Hepatic stellate cell (primary cell): ENCODE measurements at places on chromosomes 12 and 14.
A peak's percentile ranks its signal among the peaks of the same experiment; 100 is the strongest.

DNA sequence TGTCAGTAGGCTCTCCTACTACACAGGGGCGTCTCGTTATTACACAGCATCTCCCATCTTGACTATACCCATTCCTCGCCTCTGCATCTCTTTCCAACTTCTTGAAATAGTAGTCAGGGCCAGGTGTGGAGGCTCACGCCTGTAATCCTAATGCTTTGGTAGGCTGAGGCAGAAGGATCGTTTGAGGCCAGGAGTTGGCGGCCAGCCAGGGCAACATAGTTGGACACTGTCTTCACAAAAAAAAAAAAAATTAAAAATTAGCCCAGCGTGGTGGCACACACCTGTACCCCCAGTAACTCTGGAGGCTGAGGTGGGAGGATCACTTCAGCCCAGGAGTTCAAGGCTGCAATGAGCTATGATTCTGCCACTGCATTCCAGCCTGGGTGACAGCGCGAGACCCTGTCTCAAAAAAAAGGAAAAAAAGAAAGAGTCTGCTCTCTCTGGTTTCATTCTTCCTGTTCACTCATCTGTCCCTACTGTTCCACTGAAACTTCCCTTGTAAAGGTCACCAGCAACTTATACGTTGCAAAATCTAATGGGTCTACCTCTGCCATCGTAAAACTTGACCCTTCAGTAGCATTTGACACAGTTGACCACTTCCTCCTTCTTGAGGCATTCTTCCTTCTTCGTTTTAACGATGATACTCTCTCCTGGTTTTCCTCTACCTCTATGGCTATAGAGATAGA, 41.0 kb upstream of the PTGR2 start:
- no peak for DNase-seq

- DNase-seq = no peak
These were observed 36.5 kb downstream of the ZC3H14 start for GRCh38 chr14:88599326-88599725.

DNA sequence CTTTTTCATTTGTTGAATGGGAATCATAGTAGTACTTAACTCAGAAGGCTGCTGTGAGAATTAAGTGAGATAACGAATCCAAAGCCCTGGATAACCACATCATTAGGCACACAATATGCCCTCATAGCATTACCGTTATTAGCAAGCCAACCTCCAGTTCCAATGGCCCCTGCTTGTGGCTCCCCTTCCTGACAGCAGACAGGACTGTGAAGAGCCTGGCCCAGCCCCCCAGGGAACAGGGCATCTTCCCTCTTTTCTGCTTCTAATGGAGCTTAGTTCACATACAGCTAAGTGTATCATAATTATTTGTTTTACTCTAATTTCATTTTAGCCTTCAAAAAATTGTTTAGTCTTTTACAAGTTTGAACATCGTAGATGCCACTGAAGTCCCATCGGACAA, 39.7 kb downstream of the DHRS2 start:
- DNase-seq = no peak

DNA sequence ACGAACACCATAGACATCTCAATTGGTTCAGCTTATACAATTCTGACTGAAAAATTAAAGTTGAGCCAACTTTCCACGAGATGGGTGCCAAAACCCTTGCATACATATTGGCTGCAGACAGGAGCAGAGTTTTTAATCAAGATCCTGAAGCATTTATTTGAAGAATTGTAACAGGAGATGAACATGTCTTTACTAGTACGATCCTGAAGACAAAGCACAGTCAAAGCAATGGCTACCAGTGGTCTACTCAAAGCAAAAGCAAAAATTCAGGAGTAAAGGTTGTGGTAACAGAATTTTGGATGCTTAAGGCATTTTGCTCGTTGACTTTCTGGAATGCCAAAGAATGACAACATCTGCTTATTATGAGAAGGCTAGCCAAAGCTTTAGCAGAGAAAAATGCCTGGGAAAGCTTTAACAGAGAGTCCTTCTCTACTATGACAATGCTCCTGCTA, 20.7 kb downstream of the ZDHHC17 start:
- DNase-seq = peak; percentile 19

DNA sequence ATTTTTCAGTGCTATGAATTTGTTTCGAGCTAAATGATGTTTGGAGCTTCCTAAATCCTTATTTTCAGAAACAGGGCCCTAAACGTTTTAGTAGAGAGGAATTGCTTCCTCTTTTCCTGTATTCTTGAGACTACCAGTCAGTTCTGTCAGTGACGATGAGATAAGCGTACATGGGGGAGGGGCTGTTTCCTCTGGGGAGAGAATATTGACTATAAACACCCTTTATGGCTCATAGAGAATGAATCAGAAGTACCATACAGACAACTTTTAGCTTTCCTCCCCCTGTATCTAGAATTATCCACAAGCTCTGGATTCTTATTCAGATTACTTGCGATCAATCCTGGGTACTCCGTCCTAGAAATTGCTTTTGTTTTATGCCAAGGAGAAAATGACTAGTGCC, 5.1 kb downstream of the TBK1 start:
- no peak for DNase-seq

GRCh38 chr14:37145395-37145794, 27.0 kb downstream of the SLC25A21 start:
- DNase-seq = no peak

DNA sequence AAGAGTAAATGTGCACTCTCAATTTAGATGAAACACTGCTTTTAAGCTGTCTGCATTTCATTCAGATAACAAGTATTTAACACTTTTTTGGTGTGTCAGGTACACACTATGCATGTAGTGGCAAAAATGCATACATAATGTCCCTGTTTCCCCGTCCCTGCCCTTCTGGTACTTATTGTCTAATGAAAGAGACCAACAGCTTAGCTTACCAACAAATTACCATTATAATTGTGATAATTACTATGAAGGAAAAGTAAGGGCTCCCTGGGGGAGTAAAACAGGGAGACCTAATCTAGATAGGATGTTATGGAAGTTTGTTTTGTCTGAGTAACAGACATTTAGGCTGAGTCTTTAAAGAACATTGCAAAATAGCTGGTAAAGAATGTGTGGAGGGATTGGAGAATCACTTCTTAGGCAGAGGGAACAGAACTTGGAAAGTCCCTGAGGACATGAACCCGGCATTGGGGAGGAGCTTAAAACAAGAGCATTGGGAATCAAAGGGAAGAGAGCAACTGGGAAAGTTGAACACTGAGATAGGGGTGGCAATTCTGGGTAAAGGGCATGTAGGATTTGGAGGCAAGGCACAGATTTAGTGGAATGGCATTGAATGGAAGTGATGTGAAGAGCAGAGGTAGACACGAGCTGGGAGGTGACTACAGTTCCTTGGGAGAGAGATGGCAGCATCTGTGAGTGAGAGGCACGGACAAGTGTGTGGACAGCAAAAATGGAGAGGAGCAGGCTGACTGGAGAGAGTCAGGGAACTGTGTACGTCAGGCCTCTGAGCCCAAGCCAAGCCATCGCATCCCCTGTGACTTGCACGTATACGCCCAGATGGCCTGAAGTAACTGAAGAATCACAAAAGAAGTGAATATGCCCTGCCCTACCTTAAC, 181.6 kb downstream of the GRIP1 start:
- no peak for DNase-seq

GRCh38 chr12:105444653-105445102, 114.2 kb downstream of the C12orf75 start:
- no peak for DNase-seq

GRCh38 chr12:2297658-2298057, 244.9 kb downstream of the CACNA1C start:
- DNase-seq = no peak

DNA sequence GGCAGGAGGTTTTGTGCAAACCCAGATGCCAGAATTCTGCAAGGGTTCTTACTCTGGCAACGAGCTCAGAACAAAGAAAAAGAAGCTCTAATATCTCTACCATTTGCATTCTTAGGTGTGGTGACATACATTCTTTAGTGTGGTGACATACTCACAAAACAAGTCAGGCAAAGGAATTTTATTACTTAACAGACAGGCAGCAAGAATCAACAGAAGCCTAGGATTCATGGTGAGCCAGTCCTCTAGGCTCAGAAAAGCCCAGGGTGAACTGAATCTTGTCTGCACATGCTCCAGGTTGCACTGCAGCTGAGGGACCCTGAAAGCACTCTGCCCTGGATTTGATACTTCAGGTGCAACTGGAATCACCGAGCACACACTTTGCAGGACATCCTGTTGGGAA, 122.4 kb upstream of the PTPRQ start:
- DNase-seq = peak; percentile 5

- no peak for DNase-seq
These were observed 88.9 kb upstream of the MED13L start for GRCh38 chr12:116366456-116366776.

GRCh38 chr12:124964836-124965462, 24.0 kb downstream of the DHX37 start:
- no peak for DNase-seq

GRCh38 chr14:61698206-61698980, 3.1 kb downstream of the HIF1A start:
- DNase-seq = no peak

- DNase-seq = no peak
These were observed 9.6 kb downstream of the PLXNC1 start for GRCh38 chr12:94157981-94158411.
